Suppressor macrophage treated with lipopolysaccharide for 4 hours (primary cell): ENCODE measurements at places on chromosomes 4 and X.

- DNase-seq, result no peak
Observed at GRCh38 chr4:182862921-182863320, 54.3 kb downstream of the DCTD start.

DNA sequence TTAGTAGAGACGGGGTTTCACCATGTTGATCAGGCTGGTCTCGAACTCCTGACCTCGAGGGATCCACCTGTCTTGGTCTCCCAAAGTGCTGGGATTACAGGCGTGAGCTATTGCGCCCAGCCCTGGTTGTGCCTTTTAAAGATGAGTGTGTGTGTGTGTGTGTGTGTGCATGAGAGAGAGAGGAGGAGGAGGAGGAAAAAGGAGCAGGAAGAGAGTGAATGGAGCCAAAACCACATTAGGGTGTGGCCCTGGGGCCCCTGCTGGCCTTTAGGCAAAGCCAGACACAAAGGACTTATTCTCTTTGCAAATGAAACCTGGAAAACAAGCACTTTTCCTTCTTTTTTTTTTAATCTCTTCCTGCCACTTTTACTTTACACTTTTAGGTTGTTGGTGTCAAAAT lies 48.2 kb upstream of the KLF3 start:
- no peak for DNase-seq

DNA sequence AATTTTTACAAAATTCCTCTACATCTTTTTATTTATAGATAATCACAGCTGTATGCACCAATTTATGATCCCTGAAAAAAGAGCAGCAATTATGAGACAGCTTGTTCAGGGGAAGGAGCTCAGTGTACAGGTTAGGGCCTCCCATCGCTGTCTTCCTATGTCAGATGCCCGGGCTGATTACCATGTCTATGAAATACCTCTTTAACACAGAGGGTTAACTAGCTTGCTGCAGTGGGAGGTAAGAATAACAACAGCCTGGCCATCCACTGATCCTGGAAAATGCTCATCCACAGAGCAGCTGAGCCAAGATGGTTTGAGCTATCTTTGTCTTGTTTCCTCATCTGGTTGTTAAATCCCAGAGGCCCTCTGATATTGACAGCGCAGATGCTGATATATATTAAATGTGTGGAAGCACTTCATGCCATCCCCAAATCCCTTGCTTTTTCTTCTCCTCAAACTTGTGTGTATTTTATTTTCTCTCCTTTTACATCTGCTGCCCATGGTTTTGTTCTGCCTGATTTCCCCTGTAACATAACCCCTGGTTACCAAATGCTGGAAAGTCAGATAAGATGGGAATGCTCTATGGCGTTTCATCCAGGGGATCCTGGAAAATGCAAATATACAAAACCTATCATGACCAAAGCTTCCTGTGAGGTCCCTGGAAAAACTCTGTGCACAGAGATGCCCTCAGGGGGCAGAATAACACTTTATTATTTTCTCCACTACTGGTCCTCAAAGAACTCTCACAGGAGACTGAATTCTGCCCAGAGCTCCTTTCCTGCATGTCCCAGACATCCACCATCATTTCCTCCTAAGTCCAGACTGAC lies 85.8 kb upstream of the PUDP start:
- no peak for DNase-seq

DNA sequence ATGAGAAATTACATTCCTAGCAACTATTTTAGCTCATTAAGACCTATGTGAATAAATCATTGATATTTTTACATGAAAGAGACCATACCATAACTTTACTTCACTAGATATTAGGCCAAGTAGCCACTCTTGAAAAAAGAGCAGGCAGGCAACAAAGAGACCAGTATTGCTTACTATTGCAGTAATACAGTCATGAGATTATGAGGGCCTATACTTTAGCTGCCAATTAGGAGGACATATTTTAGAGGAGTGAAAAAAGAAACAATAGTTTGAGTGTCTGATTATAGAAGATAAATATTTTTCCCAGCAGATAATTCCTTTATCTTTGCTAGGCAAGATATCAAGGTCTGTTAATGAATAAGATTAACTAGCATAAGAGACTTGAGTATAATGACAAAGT lies 739.0 kb downstream of the GRID2 start:
- DNase-seq, result no peak

GRCh38 chr4:81527115-81527514 lies 55.4 kb upstream of the RASGEF1B start:
- no peak for DNase-seq

- DNase-seq, result no peak
Observed at GRCh38 chr4:38951598-38951997, 80.6 kb downstream of the TMEM156 start.

DNA sequence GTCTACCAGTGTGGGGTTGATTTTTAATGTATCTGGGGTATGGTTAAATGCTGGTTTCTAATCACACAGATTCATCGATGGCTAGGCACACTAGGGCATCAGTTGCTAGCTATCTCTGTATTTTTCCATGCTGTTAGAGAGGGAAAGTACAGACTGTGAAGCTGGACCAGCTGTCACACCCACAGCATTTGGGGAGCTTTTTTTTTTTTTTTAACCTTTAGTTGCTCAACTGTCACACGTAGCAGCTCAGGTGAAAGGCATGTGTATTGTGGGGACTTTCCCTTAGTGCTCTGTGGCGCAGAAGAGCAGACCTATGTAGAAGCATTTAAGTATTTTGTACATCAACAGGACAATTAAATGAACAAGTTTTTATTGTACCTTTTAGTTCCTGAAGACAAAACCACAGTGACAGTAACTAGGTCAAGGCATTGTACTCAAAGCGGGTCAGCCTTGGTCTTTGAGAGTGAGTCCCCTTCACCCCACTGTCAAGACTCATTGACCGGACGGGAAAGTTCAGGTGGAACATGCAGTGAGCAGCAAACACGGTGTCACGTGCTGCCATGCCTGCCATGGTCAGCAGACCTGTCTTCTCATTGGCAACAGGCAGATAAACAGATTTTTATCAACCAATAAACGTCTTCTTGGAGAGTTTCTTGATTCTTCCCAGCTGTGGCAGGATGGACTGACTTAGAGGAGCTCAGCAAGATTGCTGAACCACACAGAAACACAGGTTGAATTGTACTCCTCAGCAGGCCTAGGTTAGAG lies 65.3 kb downstream of the CASP3 start:
- DNase-seq, result no peak

GRCh38 chr4:158571736-158572135 lies 50.1 kb downstream of the RXFP1 start:
- no peak for DNase-seq

DNA sequence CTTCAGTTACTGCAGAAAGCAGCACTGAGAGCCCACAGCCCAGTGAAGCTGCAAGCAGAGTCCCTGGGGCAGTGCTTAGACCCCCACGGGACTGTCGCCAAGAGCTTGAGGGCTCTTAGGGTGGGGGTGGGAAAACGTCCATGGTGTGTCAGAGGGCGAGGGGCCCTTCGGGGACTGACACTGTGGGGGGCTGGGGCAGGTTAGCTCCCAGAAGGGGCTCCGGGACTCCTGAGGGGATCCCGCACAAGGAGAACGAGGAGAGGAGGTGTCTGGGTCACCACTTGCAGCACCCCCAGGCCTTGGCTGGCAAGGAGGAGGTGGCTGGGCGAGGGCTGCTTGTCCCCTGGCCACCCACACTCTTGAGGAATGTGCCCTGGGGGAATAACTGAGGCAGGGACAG lies 20.8 kb downstream of the NAT8L start:
- no peak for DNase-seq

- no peak for DNase-seq
Observed at GRCh38 chr4:24335616-24336015, 248.7 kb downstream of the DHX15 start.

GRCh38 chr4:1939664-1940509 lies 68.7 kb downstream of the NSD2 start:
- DNase-seq, result no peak

- DNase-seq, result peak; percentile 20
Observed at GRCh38 chr4:140568507-140569306, at the start of gene UCP1. TSS of gene UCP1 (minus strand) at chr4:140568961. CDS start at chr4:140568729, 232 bp downstream.

- DNase-seq, result no peak
Observed at GRCh38 chr4:183129125-183129524, 30.1 kb downstream of the WWC2 start.
